ENCODE measurements at places on chromosomes 12 and 14.

DNA sequence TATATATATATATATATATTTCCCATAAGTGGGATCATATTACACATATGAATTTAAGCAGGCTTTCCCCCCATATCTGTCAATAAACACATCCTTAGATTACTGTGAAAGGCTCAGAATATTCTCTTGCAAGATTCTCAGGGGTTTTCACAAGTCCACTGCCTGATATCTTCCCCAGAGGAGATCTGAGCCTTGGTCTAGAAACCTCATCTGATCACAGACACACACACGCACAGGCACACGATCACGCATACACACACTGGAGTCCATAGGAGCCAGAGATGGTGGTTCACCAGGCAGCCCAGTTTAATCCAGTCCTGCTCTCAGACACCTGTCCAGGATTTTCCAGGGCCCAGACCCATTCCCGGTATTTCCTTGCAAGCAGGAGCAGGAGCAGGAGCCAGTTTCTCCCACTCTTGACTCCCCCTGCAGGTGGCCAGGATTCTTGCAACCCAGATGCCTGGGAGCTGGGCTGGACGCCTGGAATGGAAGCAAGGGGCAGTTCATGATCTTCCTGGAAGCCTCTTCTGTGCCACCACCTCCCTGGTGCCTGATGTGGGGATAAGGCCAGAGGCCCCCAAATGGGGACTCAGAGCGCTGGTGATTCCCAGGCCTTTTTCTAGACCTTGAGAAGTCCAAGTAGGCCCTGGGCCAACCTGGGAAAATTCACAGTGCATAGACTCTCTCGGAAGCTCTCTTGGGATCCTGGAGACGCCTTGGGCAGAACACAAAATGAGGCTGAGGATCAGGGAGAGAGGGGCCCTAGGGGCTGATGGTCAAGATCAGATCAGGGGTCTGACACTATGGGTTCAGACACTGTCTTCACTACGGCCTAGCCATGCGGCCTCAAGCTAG is 16.5 kb upstream of the KRT78 start:
- no peak for DNase-seq

DNA sequence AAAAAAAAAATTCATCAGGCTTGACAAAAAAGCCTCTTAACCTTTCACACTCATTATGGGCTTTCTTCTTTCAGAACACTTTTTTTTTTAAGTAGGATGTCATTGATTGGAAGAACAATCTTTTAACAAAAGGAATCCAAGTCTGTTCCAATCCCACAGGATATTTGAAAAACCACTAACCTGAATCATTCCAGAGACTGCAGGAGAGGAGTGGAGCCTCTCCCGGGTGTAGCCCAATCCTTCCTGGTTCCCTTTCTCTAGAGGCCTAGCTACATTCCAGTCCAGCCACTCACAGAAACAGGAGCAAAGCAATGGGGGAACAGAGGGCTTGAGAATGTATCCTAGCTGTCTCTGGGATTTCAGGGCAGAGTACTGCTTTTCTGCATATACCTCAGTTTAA is 4.3 kb downstream of the MFAP5 start:
- DNase-seq = no peak

DNA sequence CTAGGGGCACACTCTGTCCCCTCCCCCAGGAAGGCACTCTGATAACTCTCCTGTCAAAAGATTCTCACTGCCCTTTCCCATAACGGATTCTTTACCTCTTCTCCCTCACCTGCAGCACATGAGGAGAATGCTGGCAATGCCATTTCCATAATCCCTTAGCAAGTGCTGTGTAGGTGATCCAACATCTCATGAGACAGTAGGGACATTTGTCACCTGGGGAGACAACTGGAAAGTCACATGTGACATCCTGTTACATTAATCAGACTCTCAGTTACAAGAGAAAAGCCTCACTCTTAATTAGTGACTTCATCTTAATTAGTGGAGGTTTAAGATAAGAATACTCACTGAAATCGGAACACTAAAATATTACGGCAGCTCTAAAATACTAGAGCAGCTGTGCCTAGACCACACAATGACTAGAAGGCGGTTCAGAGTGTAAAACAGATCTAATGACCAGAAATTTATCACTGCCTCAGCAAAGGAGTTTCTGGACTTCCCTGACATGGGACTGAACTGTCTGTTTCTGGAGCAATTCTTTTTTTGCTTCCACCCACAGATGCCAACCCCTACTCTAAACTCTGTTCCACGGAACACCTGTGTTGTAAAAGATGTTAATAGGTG is 75.1 kb downstream of the SPTSSA start:
- DNase-seq = no peak

DNA sequence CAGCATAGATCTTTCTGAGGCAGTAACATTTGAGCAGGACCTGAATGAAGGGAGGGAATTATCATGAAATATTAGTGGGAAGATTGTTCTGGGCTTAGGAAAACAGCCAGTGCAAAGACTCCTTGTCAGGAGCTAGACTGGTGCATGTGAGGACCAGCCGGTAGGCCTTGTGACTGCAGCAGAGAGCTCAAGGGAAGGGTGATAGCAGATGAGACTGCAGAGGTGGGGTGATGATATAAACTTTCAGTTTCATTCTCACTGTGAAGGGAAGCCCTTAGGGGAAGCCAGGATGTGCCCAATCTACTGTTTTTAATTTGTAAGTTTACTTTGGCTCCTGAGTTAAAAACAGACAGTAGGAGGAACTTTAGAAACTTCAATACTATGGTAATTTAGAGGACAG is 12.4 kb downstream of the IL22 start:
- no peak for DNase-seq

- peak; percentile 73 for DNase-seq
Measured at GRCh38 chr14:40447017-40447416, 1014.8 kb upstream of the FBXO33 start.

DNA sequence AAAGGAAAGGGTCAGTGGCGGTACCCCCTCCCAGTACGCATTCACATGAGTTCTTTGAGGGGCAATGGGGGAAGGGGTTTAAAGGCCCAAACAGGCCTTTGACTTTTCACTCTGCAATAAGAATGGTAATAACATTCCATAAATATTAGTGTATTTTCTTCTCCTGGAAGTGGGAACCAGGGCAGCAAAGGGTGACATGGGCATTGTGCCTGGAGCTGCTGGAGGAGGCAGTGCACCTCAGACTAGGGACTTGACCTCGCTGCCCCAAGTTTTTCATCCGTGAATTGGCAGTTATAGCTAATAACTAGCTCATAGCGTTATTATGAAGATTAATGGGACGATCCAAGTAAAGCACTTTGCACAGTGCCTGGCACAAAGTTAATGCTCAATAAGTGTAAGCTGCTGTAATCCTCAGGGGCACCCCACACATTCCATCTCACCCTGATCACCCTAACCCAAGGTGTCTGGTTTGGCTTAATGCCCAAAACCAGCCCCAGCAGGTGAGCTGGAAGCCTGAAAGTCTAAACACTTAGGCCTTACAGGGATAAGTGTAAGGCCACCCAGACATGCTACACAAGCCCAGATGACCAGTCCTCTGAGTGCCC is 2.8 kb upstream of the KCNH3 start:
- no peak for DNase-seq

DNA sequence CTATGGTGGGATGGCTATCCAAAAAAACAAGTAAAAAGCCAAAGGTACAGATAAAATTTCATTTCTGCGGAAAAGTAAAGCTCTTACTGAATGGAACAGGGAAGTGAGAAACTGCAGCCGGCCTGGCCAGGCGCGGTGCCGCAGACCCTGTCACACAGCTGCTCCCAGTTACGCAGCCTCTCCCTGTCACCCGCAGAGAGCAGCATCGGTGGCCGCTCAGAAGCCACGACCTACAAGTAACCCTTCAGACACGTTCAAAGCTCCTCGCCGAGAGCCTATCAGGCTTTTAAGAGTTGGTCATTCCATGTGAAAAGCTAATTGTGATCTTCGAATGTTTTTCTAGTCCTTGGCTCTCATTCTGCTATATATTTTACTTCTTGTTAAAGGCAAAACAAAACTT is 11.0 kb upstream of the ANKLE2 start:
- DNase-seq = no peak

DNA sequence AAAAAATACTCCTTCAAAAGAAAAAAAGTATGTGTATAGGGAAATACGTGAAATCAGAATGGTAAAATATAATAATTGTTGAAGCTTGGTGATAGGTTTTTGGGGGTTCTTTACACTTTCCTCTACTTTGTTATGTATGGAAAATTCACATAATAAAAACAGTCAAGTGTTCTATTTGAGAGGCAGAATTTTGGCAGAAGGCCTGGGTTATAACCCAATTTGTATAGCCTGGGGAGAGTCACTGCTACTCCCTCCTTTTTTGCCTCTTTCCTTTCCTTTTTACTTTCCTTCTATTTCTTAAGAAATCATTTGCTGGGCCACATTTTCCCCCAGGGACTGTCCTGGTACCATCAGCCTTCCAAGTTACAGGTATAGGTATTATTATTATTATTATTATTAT is 105.7 kb downstream of the CRADD start:
- no peak for DNase-seq

DNA sequence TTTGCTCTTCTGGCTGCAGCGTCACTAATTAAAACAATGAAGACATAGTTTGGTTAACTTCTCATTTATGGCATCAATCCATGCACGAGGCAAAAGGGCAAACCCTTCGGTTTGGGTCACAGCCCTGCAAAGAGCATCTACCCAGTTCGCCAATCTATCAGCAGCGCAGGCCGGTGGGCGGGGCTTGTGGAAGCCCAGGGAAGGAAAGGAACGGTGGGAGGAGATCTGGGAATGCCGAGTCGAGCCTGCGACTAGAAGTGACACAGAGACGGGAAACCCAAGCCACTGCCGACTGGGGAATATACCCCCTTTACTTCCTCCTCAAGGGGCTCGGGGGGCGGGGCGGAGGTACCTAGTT is 466 bp downstream of the KICS2 start:
- peak; percentile 84 for DNase-seq

GRCh38 chr12:50297027-50297426 is 13.7 kb upstream of the LIMA1 start:
- no peak for DNase-seq

GRCh38 chr12:43882578-43883178 is 46.8 kb downstream of the TMEM117 start:
- DNase-seq = peak; percentile 46

DNA sequence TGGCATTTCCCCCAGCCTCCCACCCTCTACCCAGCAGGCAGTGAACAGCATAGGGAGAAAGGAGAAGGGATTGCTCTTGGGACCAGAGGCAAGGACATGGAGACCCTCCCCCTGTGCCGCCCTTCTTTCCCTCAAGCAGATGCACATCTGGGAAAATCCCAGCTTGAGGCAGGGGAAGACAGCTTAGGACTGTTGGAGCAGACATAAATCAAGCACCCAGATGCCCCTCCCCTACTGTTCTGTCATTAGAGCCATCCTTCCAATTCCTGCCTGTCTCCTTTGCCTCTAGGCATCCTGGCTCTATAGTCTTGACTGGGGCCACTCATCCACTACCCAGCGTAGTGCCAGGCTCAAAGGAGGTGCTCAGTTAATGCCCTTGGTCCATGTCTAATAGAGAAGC is 7.5 kb upstream of the CISTR start:
- DNase-seq = no peak
